ENCODE measurements at places on chromosomes 2 and 18. TPM values are rescaled to one million over a fixed set of nuclear protein-coding genes. Genes with fewer than 3 reads are reported as not detected.

- peak; percentile 9 for DNase-seq
Observed at GRCh38 chr18:7447318-7448028, 119.6 kb upstream of the PTPRM start.

GRCh38 chr2:48043131-48043700, 136.9 kb upstream of the FBXO11 start:
- no peak for DNase-seq

Gene NEU4
- not detected for total RNA-seq

DNA sequence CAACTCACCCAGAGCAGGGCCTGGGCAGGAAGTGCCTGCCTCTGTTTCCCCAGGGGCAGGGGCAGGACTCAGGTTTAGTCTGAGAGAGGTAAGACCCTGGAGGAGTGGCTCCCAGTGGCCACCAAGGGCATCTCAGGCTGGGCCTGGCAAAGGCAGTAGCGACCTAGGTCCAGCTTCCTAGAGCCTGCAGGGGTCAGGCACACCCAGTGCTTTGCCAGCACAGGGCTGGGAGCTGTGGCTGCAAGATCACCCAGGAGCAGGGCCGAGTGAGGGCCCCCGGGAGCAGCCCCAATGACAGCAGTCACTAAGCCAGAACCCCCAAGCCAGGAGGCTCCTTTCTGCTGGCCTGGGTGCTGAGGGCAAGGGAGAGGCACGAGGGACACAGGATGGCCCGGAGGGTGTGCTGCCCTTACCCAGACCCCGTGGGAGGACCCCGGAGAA, 8.8 kb upstream of the DUSP2 start:
- DNase-seq: no peak

Gene NT5C1B
- total RNA-seq: 0.21 TPM
